ENCODE measurements at places on chromosomes 11 and 22.

DNA sequence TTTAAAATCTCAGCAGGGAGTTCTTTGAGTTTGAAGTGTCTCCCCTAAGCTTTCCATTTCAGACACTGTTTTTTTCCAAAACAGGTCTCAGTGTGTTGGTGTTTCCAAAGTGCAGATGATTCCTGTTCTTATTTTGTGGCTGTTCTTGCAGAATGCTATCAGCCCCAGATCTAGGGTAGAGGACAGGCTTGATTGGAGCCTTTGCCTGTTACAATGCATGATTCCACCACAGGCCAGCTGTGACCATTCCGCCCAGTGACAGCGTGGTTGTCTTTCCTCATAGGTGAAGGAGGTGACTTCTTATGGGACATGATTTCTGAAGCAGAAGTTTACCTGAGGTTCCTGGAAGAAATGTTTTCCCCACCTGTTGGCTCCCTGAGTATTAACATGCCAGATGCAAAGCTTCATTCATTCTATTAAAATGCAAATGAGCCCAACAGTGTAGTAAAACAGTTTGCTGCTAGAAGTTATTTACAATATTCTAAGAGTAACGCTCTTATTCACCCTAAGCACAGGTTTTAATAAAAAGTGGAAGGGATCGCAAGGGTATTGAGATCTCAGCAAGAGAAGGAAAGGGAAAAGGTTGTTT lies 36.9 kb upstream of the BIRC3 start:
- no peak for DNase-seq

DNA sequence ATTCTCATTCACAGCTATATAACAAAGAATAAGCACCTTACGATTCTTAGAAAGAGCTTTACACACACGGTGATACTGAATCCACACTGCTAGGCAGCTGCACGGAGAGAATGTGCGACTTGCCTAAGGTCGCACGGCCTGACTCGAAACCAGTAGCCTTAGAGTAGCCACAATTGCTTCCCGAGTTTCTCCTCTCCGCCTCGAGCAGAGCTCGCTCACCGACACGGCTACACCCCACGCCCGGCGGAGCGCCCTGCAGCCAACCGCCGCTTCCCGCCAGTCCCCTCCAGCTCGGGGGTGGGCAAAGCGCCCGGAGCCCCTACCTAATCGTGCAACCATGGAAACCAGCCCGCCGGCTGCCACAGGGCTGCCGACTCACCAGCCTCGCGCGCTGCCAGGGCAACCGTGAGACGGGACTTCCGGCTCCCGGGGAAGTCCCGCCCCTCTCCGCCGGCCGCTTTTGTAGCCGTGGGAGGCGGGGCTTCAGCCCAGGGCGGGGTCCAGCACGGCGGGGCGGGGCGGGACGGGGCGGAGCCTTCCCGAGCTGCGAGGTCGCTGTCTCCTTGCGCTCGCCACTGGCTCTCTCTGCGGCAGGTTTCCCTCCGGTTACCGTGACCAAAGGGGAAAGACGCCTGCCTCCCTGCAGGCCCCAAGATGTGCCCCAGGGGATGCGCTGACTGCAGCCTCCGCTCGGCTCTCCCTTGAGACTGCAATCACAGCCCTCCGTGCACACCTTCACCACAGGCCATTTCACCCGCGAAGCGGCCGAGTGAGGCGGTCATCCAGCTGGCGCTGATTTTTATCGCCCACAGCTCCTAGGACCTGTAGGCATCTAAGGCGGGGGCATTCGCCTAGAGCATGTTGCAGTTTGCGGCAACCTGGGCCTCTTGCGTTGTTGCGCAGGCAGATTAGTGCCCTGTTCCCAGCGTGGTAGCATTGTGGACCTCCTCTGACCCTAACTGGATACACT lies 1.1 kb downstream of the BSCL2 start:
- DNase-seq = peak; percentile 87

DNA sequence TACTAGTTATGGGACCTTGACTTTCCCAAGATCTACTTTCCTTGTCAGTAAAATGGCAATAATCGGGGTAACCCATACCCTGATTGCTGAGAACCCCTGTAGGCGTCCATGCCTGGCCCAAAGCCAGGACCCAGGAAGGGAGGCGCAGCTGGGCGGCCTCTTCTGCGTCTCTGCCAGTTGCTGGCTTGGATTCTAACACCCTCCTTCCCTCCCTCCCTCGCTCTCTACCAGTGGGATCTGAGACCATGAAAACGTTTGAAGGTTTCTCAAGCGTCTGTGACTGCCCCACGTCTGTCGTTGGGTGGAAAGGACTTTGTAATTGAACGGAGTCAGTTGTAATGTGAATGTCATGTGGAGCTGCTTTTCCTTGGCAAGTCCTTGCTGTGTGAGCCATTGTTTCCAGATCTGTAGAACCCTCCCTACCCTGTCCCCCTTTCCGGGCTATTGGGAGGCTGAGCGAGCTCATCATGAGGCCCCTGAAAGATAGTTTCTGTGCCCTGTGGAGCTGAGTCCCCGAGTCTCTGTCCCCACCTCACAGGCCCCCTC lies 47.8 kb downstream of the PARVB start:
- no peak for DNase-seq

GRCh38 chr11:30143098-30143705 lies 87.6 kb upstream of the FSHB start:
- peak; percentile 48 for DNase-seq

- DNase-seq = no peak
Measured at GRCh38 chr11:45028911-45029682, 78.4 kb upstream of the TP53I11 start.

GRCh38 chr11:12827929-12828812 lies 153.9 kb downstream of the TEAD1 start:
- DNase-seq = peak; percentile 86

DNA sequence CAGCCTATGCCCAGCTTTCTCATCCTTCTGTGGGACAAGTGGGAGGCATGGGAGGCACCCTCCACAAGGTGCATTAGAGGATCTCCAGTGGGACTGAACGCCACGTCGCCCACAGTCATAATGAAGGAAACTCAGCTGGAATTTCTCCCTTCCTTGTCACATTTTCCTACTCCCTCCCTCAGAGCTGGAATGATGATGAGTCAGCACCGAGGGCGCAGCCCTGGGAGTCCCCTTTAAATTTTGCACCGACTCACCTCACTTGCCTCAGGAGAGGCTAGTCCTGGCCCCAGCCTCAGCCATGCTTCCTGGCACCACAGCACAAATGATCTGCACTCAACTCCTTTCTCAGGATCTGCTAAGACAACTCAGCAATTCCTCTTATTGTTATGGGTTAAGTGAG lies 34.3 kb downstream of the DBX1 start:
- no peak for DNase-seq

- DNase-seq = no peak
Measured at GRCh38 chr22:39106326-39106725, 9.3 kb downstream of the APOBEC3H start.

- DNase-seq = no peak
Measured at GRCh38 chr11:11171854-11172253, 181.2 kb downstream of the CSNK2A3 start.

GRCh38 chr22:49427341-49427740 lies 400.3 kb downstream of the BRD1 start:
- no peak for DNase-seq

- DNase-seq = no peak
Measured at GRCh38 chr11:65865550-65866172, 5.4 kb downstream of the MUS81 start.

DNA sequence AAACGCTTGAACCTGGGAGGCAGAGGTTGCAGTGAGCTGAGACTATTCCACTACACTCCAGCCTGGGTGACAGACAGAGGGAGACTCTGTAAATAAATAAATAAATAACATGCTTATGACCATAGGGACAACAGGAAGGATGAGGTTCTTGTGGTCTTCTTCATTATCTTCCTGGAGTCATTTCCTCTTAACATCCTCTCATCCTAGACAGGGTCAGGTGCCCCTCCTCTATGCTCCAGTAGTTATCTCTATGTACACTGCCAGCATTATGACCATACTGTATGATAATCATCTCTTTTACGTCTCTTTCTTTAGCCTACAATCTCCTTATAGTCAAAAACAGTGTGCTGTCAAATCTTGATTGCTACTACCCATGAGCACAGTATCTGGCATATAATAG lies 17.7 kb downstream of the RAB30 start:
- no peak for DNase-seq

GRCh38 chr11:45927684-45928413 lies 5.4 kb downstream of the LARGE2 start:
- no peak for DNase-seq

GRCh38 chr11:61019037-61019831 lies 47.8 kb downstream of the CD6 start:
- DNase-seq = no peak

DNA sequence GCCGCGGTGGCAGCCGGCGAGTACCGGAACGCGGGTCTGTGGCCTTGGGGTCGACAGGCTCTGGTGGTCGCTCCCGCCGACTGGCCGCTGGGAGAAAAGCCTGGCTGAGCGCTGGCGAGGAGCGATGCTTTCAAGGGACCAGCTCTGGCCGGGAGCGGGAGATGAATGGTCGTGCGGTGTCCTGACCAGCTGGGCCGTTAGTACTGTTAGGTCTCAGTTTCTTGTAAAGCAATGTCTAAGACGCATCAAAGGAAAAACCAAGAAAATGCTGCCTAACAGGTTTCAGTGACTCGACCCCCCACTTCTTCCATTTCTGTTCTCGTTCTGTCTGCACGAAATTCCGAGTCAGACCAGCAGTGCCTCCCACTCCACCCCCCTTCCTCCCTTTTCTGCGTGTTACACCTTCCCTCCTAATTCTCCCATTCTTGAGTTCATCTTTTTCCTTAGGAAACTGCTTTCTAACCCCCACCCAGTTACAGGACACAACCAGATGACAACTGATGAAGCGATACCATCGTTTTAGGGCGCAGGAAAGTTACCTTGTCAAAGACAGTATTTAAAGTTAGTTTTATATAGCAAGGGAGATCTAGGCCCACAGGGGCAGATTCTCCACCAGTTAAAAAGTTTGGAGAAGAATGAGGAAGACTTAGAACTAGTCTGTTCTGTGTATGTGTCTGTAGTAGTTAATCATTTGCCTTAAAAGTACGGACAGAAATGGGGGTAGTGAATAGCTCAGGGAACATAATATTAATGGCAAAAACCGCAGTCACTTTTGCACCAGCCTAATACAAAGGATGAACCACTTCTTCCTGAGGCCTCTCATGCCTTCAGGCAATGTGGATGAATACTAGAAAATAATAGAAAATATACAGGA lies 1.0 kb downstream of the CUL5 start:
- DNase-seq = no peak

DNA sequence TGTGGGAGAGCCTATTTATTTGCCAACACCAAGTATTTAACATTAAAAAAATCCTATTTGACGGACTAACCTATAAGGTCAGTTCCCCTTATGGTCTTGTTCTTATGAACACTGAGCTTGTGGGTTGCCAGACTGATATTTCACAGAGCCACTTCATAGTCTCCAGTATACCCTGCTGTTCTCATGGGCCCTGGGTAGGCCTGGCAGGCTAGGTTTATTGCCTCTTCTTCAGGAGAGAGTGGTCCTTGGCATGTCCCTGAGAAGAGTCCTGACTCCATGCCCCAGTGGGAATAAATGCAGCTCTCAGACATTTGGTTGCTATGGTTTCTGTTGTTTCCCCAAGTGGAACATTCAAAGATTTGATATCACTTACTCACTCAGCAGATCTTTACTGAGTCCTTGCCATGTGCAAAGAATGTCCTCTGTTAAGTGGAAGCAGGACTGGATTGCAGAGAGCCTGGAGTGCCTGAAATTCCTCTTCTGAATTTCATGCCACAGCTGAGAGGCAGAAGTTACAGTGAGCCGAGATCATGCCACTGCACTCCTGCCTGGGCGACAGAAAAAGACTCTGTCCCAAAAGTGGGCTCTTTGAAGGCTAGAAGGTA lies 15.7 kb downstream of the SLC5A1 start:
- DNase-seq = no peak

DNA sequence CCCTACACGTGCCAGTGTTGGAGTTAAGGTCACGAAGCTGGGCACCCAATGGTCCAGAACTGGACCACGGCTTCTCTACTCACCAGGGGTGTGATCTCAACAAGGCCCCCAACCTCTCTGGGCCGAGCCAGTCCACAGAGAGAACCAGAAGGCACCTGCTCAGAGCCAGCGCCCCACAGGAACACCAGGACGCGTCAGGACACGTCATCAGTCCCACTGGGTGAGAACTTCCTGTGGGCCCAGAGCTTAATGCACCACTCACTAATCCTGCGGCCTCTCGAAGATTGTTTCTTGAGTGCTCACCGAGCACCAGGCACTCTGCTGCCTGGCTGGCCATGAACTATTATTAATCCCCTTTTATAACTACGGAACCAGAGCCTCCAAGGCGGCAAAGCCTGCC lies 10.1 kb downstream of the PHF21B start:
- DNase-seq = no peak

DNA sequence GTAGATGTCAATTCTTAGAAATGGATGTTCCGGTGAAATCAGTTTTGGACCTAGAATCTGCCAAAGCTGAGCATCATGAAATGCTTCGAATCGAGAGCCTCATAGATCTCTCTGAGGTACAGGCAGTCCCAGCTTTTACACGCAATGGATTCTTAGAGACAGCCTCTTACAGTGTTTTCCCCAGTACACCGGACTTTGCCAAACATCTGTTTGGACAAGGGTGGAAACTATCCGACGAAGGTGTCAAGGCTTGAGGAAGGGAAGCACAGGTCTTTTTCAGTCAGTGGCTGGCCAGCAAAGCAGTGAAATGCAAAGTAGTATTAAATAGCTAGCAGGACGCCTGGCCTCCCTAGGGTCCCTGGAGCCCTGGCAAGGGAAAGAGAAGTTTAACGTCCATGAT lies 4.9 kb downstream of the GRK3 start:
- no peak for DNase-seq

- DNase-seq = no peak
Measured at GRCh38 chr22:19287076-19287707, 4.3 kb downstream of the CLTCL1 start.

DNA sequence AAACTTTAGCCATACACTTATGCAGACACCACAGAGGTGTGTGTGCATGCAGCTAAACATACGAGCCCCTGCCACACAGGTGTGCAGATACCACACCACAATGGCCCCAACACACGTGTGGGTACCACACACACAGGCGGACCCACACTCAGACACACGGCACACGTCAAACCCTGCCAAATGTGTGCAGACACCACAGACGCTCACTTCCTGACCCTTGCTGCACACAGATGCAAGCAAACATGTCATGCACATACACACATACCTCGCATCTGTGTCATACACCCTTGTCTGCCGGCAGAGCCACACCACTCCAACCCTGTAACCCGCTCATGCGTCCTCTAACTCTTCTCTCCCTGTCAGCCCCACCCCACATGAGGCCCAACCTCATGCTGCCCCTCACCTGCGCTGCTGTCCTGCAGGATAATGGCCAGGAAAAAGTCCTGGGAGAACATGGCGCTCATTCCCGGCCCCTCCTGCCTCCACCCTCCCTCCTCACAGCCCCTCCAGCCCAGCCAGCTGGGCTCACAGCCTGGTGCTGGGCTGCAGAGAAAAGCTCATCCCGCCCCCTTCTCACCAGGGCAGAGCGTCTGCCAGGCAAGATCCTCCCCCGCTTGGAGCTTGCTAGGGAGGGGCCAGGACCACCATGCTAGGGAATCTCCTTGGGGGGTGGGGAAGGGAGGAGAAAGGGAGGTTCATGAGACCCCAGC lies 14.2 kb downstream of the SMPD1 start:
- no peak for DNase-seq

GRCh38 chr22:49678842-49679170 lies 148.9 kb downstream of the BRD1 start:
- no peak for DNase-seq

Measured in COLO829 (cell line).